ENCODE measurements at places on chromosomes 3 and 15. TPM values are rescaled to one million over a fixed set of nuclear protein-coding genes. Genes with fewer than 3 reads are reported as not detected.

DNA sequence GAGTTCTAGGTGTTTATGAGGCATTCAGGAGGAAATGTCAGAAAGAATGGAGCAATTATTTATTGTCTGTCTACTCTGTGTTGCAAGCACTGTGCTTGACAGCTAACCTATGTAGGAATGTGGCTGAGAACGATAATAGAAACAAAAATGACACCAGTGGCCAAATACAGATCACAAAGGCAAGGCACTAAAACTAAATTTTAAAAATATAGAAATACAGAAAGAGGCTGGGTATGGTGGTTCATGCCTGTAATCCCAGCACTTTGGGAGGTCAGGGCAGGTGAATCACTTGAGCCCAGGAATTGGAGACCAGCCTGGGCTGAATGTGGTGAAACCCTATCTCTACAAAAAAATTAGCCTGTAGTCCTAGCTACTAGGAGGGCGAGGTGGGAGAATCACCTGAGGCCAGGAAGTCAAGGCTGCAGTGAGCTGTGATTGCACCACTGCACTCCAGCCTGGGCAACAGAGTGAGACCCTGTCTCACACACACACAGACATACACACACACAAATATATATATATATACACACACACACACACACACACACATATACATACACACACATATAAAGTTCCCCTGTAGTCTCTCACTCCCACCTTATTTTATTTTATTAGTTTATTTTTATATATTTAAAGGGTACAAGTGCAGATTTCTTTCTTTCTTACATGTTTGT lies 6.0 kb downstream of the PRKCI start:
- DNase-seq, result no peak

DNA sequence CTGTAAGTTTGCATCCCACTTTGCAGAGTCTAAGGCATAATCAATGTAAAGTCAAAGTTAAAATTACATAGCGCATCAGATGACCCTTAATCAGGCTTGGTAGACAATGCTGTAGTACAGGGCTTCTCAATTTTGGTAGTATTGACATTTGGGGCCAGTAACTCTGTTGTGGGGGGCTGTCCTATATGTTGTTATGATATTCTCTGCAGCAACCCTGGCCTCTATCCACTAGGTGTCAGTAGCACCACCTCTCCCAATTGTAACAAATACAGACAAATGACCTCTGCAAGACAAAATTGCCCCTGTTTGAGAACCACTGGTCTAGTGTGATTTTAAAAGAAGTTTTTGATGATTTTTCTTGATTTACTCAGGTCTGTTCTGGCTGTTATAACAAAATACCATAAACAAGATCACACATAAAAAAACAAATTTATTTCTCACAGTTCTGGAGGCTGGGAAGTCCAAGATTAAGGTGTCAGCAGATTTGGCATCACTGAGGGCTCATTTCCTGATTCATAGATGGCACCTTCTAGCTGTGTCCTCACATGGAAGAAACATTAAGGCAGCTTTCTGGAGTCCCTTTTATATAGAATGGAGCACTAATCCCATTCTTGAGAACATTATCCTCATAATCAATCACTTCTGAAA lies 37.6 kb upstream of the SLC9A9 start:
- no peak for DNase-seq

GRCh38 chr3:59212128-59212779 lies 162.4 kb upstream of the CFAP20DC start:
- DNase-seq, result peak; percentile 4

DNA sequence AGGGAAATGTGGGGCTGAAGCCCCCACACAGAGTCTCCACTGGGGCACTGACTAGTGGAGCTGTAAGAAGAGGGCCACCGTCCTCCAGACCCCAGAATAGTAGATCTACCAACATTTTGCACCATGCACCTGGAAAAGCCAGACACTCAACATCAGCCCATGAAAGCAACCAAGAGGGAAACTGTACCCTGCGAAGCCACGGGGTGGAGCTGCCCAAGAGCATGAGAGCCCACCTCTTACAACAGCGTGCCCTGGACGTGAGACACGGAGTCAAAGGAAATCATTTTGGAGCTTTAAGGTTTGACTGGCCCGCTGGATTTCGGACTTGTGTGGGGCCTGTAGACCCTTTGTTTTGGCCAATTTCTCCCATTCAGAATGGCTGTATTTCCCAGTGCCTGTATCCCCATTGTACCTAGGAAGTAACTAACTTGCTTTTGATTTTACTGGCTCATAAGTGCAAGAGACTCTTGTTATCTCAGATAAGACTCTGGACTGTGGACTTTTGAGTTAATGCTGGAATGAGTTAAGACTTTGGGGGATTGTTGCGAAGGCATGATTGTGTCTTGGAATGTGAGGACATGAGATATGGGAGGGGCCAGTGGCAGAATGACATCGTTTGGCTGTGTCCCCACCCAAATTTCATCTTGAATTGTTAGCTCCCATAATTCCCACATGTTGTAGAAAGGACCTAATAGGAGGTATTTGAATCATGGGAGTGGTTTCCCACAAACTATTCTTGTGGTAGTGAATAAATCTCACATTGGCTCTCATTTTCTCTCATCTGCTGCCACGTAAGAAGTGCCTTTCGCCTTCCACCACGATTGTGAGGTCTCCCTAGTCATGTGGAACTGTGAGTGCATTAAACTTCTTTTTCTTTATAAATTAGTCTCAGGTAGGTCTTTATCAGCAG lies 105.8 kb downstream of the CBLB start:
- DNase-seq, result no peak

The GOLGA6L26 gene
- not detected for total RNA-seq

The FILIP1L gene
- total RNA-seq, result 14.9 TPM

DNA sequence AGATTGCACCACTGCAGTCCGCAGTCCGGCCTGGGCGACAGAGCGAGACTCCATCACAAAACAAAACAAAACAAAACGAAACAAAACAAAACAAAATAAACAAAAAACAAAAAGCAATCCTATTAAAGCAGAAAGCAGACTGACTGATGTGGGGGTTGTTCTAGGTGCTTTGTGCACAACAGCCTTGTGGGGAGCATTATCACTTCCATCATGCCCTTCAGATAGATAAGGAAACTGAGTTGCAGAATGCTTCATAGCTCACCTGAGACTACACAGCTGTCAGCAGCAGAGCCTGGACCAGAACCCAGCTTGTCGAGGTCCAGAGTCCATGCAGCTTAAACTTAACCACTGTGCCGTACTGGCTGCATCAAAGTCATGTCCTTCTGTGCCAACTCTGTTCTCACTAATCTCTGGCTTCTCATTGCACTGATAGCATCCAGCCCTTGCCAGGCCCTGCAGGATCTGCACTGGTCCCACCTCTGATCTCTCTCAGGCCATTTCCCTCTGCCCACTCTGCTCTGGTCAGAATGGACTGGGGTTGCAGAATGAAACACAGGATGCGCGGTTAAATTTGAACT lies 47.6 kb upstream of the MRPS22 start:
- no peak for DNase-seq

DNA sequence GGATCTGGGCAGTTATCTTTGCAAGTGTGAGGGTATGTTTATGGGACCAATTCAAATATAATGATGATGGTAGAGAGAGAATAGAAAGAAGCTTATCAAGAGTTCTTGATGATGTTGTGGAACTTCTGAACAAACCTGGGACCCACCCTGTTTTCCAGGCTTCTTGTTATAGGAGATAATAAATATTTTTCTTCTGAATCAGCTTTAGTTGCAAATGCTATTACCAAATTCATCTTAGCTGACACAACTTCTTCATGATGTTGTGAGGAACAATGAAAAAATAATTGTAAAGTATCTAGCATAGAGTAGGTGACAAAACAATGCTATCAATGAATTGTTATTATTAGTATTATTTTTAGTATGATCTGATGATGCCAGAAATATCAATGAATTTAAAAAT lies 43.5 kb upstream of the PTX3 start:
- no peak for DNase-seq

DNA sequence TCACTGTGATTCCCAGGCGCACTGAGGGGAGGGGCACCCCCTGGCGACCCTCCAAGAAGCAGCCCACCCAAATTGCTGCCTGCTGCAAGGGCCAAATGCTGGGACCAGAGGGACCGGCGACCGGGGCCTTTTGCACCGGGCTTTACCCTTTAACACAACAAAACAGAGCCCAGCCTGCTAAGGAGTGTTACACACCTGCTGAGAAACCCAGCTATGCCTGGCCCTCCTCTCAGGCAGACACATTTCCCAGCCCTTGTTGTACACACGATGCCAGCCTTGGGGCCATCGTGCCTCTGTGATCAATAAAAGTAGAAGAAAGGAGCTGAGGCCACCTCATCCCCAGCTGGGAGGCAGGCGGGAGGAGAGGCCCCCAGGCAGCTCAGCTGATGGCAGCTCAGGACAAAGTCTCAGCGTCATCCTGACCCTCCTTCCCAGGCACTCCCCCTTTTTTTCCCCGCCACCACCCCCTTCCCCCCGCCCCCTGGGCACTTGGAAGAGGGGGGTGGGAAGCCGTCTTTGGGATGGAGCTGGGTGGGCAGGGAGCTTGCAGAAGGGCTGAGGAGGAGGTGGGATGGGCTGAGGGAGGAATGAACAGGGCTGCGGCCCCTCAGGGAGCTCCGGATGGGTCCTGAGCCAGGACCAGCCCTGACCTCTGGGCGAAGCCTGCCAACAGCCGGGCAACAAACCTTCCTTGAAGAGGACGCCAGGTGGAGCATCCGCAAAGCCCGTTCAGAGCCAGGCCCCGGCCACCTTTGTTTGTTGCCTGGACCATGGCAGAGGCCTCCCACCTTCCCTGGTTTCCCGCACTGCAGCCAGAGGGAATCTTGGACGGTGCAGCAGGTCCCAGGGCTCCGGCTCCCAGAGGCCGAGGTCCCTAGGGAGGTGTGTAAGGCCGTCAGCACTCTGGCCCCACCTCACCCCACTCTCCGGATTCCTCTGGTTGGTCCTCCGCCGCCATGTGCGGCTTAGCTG lies 45.9 kb upstream of the SEC61A1 start:
- no peak for DNase-seq

DNA sequence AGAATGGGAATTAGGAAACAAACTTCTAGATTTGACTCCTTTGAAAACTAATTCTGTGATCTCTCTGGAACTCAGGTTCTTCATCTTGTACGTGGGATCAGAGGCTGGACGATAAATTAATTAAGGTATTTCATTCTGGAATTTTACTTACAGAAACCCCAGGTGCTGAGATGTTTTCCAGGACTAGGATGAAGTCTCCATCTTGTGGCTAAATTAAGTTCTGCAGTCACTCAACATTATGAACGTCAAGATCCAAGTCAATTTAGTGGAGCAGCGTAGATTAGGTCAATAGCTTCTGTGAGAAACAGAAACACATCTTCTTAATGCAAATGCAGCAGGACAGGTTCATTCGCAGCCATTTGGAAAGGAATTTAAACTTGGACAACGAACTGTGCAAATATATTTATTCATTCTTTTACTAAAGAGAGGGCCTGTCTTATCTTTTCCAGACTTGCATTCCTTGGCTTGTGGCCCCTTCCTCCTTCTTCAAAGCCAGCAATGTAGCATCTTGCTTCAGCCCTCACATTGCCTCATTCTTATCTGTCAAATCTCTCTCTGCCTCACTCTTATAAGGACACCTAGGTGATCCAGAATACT lies 26.7 kb upstream of the TMC3 start:
- no peak for DNase-seq

GRCh38 chr3:28972921-28973320 lies 307.9 kb upstream of the RBMS3 start:
- peak; percentile 48 for DNase-seq

DNA sequence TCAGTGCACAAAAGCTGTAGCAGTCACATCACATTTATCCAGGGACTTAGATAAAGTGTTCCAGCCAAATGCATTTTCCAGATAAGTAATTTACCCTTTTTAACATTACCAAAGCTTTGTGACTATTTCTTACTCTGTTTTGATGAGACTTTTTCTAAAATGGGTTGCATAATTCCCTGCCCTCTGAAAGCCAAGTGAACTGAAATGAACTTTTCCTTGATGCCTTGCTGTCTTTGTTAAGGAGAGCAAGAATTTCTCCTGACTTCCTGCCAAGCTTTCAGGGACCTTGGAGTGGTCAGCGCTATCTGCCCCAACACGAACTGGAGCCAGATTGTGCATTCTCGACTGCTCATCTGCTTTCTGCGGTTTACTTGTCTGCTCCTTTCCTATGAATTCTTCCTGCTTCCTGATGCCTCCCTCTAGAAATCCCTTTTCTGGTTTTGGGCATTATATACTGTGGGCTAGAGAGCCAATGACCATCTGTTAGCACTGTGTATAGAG lies 34.8 kb downstream of the EIF4E3 start:
- DNase-seq, result no peak

DNA sequence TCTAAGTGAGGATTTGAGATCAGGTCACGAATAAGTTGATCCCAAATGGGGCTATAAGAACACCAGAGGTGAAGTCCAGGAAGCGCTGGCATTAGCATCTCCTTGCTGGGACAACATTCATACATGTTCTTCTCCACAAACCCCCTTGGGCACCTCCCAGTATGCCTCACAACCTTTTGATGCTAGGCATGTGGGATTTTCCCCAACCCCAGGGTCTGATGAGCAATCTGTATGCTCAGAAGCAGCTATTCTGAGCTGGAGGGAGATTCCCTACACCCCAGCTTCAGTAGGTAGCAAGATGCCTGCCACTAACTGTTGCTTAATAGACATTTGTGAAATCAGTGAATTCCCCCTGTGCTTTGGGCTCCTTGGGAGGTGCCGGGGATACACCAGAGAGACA lies 32.2 kb downstream of the SLC6A11 start:
- DNase-seq, result no peak

- DNase-seq, result peak; percentile 29
These were observed 119.8 kb upstream of the ALDH1A3 start for GRCh38 chr15:100759698-100760356.

- DNase-seq, result no peak
These were observed 24.6 kb downstream of the EBLN2 start for GRCh38 chr3:73086071-73086494.

DNA sequence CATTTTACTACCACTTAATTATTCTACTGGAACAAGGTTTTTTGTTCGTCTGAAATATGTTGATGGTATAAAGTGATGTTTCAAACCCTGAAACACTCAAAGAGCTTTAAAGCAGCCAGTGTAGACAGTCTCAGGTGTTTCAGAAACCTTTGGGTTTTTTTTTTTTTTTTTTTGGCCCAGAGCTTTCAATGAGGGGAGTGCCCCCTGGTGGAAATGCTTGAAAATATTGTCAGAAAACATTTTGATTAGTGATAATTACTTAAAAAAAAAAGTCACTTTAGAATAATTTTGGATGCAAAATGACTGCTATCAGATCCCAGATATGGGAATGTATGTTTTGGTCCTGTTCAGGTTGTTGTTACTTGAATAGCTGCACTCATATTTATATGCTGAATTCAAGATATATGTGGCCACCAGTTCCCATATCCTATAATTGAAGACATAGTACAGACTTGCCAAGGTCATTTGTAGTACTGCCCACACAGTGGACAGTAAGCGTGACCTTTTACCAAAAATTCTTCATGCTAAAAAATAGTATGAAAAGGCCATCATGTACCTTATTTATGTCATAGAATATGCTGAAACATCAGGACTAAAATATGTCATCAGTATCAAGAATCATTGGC lies 35.9 kb downstream of the SATB1 start:
- no peak for DNase-seq

GRCh38 chr3:53754325-53754724 lies 91.9 kb downstream of the CHDH start:
- DNase-seq, result no peak

Measured in kidney epithelial cell (primary cell).